ENCODE measurements at places on chromosomes 2 and 18.

DNA sequence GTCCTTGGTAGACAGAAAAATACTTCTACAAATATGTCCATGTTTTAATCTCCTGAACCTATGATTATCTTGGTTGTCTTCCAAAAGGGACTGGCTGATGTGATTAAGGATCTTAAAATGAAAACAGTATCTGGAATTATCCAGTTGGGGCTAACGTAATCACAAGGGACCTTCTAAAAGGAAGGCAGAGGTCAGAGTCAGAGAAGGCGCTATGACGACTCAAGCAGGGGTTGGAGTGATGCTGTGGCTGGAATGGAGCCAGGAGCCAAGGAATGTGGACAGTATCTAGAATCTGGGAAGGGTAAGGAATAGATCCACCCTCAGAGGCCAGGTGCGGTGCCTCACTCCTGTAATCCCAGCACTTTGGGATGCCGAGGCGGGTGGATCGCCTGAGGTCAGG is 4.2 kb upstream of the USP14 start:
- no peaks in the 10 kb centered on the region for H3K27me3 ChIP-seq
- no peak overlapping the region for H3K4me3 ChIP-seq
- H3K27ac ChIP-seq = no peak overlapping the region
- no peak for DNase-seq
- no peaks in the 10 kb centered on the region for H3K36me3 ChIP-seq
- H3K4me1 ChIP-seq = no peaks in the 10 kb centered on the region

DNA sequence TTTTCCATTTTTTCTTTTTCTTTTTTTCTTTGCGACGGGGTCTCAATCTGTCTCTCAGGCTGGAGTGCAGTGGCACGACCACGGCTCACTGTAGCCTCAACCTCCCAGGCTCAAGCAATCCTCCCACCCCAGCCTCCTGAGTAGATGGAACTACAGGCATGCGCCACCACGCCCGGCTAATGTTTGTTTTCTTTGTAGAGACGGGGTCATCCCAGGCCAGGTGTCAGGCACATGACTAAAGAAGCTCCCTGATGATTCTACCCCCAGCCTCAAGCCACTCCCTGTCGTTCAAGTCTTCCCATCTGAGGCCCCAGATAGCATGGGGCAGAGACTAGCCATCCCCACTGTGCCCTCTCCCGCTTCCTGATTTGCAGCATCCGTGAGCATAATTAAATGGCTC is 9.8 kb upstream of the FZD5 start:
- H3K27ac ChIP-seq = no peak overlapping the region
- no peaks in the 10 kb centered on the region for H3K4me1 ChIP-seq
- H3K27me3 ChIP-seq = no peaks in the 10 kb centered on the region
- peak; percentile 39 for DNase-seq
- H3K36me3 ChIP-seq = no peaks in the 10 kb centered on the region
- H3K4me3 ChIP-seq = no peak overlapping the region

- no peak overlapping the region for H3K27ac ChIP-seq
- no peaks in the 10 kb centered on the region for H3K36me3 ChIP-seq
- no peak for DNase-seq
- H3K27me3 ChIP-seq = no peaks in the 10 kb centered on the region
- H3K4me3 ChIP-seq = no peak overlapping the region
These were observed 154.5 kb downstream of the TPO start for GRCh38 chr2:1567556-1568344.

GRCh38 chr2:26738481-26738880 is 25.6 kb upstream of the SLC35F6 start:
- no peaks in the 10 kb centered on the region for H3K4me1 ChIP-seq
- no peaks in the 10 kb centered on the region for H3K27me3 ChIP-seq
- no peaks in the 10 kb centered on the region for H3K36me3 ChIP-seq
- no peak overlapping the region for H3K27ac ChIP-seq

DNA sequence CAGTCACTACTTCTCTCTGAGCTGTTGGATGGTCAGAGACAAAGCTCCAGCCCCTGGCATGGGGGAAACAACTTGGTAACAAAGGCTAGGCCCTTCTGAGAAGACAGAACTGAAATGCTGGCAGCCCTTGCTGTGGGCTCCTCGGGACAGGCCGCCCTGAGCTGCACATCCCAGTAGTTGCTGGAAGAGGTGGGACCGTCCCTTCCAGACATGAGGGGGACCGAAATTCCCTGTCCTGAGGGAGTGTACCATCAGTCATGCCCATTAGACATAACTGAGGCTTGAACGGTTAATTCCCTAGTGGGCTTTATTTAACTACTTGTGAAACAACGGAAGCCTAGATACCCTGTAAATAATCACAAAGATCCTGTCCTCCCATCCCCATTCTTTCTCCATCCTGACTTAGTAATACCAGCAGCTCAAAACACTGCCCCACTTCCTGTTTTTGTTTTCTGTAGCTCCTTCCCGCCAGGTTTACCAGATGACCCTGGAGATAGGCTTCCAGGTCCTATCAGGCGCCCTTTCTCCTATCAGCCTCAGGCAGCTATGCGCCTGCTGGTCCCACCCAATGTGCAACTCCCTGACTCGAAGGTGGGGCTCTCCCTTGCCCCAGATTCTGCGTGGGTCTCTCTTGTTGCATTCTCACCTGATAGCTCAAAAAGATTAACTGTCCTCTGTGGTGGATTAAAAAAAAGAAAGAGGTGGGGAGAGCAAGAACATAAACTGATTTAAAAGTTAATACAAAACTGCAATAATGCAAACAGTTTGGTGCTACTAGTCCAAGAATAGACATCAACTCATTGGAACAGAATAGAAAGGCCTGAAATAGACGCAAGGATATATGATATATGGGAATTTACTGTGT is 37.0 kb upstream of the NT5DC4 start:
- H3K4me1 ChIP-seq = no peaks in the 10 kb centered on the region
- H3K36me3 ChIP-seq = no peaks in the 10 kb centered on the region
- H3K27me3 ChIP-seq = no peaks in the 10 kb centered on the region
- H3K27ac ChIP-seq = no peak overlapping the region
- no peak overlapping the region for H3K4me3 ChIP-seq

GRCh38 chr2:235573331-235574221 is 79.7 kb downstream of the AGAP1 start:
- no peaks in the 10 kb centered on the region for H3K36me3 ChIP-seq
- no peaks in the 10 kb centered on the region for H3K4me1 ChIP-seq
- DNase-seq = no peak
- H3K27me3 ChIP-seq = no peaks in the 10 kb centered on the region
- H3K27ac ChIP-seq = no peak overlapping the region

- H3K4me3 ChIP-seq = no peak overlapping the region
- DNase-seq = no peak
- no peaks in the 10 kb centered on the region for H3K27me3 ChIP-seq
- no peak overlapping the region for H3K27ac ChIP-seq
- no peaks in the 10 kb centered on the region for H3K4me1 ChIP-seq
These were observed 32.3 kb upstream of the REG3A start for GRCh38 chr2:79191816-79192215.

DNA sequence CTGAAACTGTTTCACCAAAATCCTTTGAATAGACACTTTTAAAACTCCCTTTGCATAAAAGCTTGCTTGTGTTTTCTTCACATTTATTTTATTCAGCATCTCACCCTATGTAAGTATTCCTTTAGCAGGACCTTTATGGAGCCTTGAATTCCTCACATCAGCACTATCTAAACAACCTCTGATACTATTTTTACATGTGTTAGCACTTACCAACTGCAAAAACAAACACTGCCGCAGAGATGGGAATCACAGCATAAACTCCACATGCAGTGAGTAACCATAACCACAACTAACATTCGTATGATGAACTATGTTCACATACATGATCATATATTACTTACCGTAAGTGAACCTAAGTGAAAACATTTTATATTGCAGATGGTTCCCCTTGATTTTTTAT is 15.4 kb downstream of the FBXO15 start:
- no peak overlapping the region for H3K4me3 ChIP-seq
- no peak for DNase-seq
- H3K4me1 ChIP-seq = no peaks in the 10 kb centered on the region
- no peak overlapping the region for H3K27ac ChIP-seq
- H3K27me3 ChIP-seq = no peaks in the 10 kb centered on the region

DNA sequence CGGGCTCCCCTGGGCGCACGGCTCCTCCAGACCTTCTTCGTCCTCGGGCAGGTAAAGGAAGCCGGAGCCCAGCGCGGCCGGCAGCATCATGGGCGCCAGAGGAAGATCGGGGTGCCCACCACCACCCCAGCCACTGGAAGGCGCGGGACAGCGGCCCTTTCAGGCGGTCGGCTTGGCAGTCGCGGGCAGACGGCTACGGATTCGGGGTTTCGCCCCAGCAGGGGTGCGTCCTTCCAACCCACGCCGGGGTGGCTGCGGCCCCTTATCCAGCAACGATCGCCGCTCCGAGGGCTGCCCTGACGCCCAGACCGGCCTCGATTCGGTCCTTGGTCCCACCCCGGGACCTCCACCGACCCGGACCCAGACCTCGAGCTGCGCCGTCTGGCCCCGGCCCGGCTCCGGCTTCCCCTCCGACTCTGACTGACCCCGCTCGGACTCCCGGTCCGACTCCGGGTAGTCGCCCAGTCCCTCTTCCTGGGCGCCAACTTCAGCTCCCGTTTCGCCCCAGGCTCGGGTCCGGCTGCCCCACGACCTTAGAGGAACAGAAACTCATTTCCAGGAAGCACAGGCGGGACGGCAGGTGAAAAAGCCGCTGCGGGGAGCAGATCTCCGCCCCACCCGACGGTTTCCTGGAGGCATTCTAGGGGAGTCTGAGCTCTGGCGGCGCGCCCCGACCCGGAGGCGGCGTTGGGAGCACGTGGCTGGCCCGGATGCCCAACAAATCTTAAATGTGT is 30.2 kb upstream of the SSB start:
- no peak overlapping the region for H3K27ac ChIP-seq
- H3K27me3 ChIP-seq = no peaks in the 10 kb centered on the region
- H3K36me3 ChIP-seq = no peaks in the 10 kb centered on the region
- H3K4me1 ChIP-seq = no peaks in the 10 kb centered on the region
- peak overlapping the region; percentile 7 for H3K4me3 ChIP-seq

GRCh38 chr2:104432991-104433390 is 420.9 kb upstream of the POU3F3 start:
- H3K27ac ChIP-seq = no peak overlapping the region
- H3K27me3 ChIP-seq = peaks cover 2% of the 10 kb centered on the region
- DNase-seq = no peak
- no peaks in the 10 kb centered on the region for H3K36me3 ChIP-seq
- no peak overlapping the region for H3K4me3 ChIP-seq
- no peaks in the 10 kb centered on the region for H3K4me1 ChIP-seq

- H3K4me3 ChIP-seq = no peak overlapping the region
- no peak for DNase-seq
- H3K4me1 ChIP-seq = no peaks in the 10 kb centered on the region
- no peaks in the 10 kb centered on the region for H3K27me3 ChIP-seq
- no peak overlapping the region for H3K27ac ChIP-seq
These were observed 16.0 kb downstream of the SLC20A1 start for GRCh38 chr2:112661656-112662305.

GRCh38 chr2:202193881-202194353 is 44.5 kb downstream of the SUMO1 start:
- no peak overlapping the region for H3K4me3 ChIP-seq

- H3K27me3 ChIP-seq = no peaks in the 10 kb centered on the region
- no peak for DNase-seq
- H3K27ac ChIP-seq = no peak overlapping the region
- no peak overlapping the region for H3K4me3 ChIP-seq
- peaks cover 12% of the 10 kb centered on the region for H3K36me3 ChIP-seq
These were observed 42.7 kb downstream of the SAP130 start for GRCh38 chr2:127985026-127985734.

DNA sequence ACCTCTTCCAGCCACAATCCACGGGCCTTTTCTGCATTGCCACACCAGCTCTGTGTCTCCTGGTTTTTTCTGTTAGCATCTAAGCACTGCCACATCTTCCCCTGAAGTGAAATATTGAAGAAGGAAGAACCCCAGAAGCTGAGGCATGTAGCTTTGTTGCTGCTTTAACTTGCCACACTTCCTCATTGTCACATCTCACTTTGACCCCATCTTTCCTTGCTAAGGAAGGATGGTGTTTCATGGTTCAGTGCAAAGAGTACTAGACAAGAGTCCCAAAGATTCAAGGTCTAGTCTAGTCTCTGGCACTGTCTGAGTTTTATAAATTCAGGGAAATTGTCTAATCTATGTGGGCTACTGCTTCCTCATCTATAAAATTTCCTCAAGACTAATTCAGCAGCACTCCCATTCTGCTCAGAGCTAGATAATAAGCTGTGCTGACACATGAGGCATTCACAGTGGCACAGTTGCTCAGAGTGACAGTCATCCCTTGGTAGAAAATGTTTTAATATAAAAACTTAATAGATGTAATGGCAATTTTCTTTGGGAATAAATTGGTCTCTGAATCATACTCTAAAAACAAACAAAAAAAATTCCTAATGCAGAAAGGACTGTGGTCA is 483.0 kb upstream of the ID2 start:
- no peaks in the 10 kb centered on the region for H3K27me3 ChIP-seq

DNA sequence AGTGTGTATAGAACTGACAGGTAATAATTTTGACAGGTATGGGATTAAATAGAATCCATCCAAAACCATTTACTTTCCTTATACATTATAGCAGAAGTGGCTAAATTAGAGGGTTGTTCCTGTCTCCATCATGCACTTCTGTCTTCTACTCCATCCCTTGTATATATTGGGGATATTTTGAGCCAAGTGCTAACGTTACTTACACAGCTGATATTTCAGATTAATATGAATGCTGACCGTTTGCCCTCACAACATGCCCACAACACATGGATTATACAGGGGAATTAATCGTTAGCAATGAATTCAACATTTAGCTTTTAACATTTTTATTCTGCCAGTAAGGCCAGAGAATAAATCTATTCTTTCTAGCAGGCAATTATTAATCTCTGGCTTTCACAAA is 1125.0 kb upstream of the FAM98A start:
- H3K36me3 ChIP-seq = no peaks in the 10 kb centered on the region
- no peak overlapping the region for H3K4me3 ChIP-seq
- no peaks in the 10 kb centered on the region for H3K27me3 ChIP-seq
- no peak overlapping the region for H3K27ac ChIP-seq
- no peak for DNase-seq
- no peaks in the 10 kb centered on the region for H3K4me1 ChIP-seq

- H3K27me3 ChIP-seq = no peaks in the 10 kb centered on the region
- no peak overlapping the region for H3K27ac ChIP-seq
- H3K4me3 ChIP-seq = no peak overlapping the region
- H3K36me3 ChIP-seq = no peaks in the 10 kb centered on the region
These were observed 26.1 kb upstream of the ROCK2 start for GRCh38 chr2:11370377-11371091.

GRCh38 chr2:9873337-9873736 is 30.1 kb downstream of the TAF1B start:
- no peak for DNase-seq
- no peaks in the 10 kb centered on the region for H3K27me3 ChIP-seq
- no peaks in the 10 kb centered on the region for H3K4me1 ChIP-seq
- no peak overlapping the region for H3K4me3 ChIP-seq
- H3K27ac ChIP-seq = no peak overlapping the region

- H3K4me1 ChIP-seq = peaks cover 26% of the 10 kb centered on the region
- peak overlapping the region; percentile 94 for H3K27ac ChIP-seq
- H3K36me3 ChIP-seq = no peaks in the 10 kb centered on the region
- DNase-seq = no peak
These were observed 500.2 kb upstream of the TNP1 start for GRCh38 chr2:217360111-217360510.

- DNase-seq = no peak
- no peaks in the 10 kb centered on the region for H3K4me1 ChIP-seq
- no peak overlapping the region for H3K4me3 ChIP-seq
- no peaks in the 10 kb centered on the region for H3K27me3 ChIP-seq
- H3K36me3 ChIP-seq = no peaks in the 10 kb centered on the region
These were observed 35.5 kb downstream of the SDC1 start for GRCh38 chr2:20189299-20189931.
